Mucosa of gallbladder (tissue), 1 donor: ENCODE measurements at places on chromosomes 4 and X.
A peak's percentile ranks its signal among the peaks of the same experiment; 100 is the strongest.

DNA sequence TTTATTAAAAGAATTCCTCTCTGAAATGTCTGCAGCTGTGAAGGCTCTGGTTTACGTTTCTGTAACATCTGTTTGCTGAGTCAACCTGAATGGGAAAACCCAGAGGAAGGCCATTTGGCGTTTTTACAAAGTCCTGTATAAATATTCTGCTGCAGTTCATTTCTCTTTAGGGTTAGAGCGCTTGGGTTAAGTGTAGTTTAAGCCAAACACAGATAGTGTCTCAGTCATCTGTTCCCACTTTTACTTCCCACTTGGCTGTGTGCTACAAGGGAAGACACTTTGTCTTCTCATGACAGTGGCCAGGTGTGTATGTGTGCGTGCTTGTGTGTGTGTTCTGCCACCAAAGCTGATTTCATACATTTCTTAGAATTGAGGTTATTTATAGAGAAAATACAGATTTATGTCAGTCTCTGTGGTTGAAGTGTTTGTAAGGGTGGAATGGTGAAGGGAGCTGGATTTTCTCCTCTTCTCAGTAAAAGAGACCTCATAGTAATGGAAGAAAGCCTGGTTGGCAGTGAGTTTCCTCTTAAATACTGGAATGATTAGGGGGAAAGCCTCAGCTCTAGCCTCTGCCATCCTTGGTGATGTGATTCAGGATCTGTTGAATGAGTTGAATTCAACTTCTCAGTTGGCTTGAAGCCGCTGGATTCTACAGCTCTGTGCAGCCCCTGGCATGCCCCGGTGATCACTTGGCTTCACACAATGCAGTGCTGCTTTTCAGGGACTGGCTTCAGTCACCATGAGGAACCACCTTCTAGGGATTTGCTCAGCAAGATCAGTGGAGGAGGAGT is 50.6 kb downstream of the JADE1 start:
- DNase-seq = no peak

- no peak for DNase-seq
These were observed 431.5 kb upstream of the BOD1L1 start for GRCh38 chr4:14059006-14059405.

DNA sequence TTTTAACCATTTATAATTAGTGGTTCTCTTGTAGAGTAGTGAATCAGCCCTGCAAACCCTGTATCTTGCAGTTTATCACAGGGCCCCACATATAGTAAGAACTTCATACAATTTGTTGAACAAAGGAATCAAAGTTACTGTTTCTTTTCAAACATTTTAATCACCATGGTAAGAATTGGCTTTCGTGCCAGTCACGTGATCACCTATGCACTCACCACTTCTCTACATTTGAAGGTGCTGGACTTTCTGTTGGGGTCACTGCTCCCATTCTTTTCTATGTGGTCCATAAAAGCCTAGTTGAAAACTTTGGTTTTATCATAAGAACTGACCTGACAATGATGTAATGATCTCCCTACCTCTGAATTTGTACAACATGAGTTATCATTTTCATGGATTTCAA is 426.4 kb upstream of the CPEB2 start:
- no peak for DNase-seq

DNA sequence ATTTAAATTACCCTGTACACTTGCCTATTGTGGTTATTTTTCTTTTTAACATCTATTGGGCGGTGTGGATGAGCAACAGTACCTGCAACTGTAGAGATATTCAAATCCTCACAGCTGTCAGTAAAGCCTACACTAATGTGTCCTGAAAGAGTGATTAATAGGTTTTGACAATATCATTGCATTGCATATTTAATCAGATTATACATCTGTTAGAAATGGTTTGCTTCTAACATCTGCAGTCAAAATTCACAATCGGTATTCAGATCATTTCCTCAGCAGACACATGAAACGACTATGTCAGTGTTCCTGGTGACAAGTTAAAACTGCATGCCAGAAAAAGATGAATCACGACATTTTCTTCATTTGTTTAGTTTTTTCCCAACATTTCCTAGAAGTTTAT is 254.6 kb upstream of the EPHA5 start:
- DNase-seq = no peak

- DNase-seq = no peak
These were observed 54.0 kb downstream of the KLHL8 start for GRCh38 chr4:87166296-87166854.

DNA sequence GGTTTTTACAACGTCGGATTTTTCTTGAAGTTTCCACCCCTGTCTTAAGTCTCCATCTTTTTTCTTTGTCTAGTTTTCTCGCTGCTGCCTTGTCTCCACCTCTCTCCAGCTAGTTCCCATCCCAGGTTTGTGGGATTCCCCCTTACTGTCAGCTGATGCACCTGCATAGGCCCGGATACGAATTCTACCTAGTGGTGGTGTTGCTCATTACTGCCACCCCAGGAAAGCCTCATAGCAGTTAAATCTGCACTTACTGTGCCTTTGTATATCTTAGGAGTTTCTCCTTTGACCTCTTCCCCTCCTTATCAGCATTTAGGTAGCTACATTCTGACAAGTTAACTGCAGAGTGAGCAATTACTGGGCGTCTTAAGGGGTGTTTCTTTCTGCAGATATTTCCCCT is 1693.1 kb upstream of the TENM3 start:
- DNase-seq = no peak

DNA sequence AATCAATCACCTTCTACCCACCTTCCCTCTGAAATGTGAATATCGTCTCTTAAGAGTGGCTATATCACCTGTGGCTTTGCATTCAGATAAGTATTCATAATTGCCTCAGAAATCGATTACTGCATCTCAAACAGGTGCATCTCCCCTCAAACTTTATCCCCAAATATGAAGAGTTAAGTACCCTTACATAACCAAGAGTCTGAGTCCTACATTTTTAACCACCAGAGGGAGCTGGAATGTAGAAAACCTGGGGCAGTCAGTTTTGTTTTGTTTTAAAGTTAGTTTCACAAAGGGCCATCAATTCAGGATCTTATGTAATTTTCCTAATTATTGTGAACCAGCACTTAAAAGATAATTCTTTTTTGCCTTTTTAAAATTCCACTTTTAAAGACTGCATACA is 5.7 kb downstream of the TCEANC start:
- no peak for DNase-seq

GRCh38 chr4:74319470-74319869 is 11.2 kb downstream of the EPGN start:
- no peak for DNase-seq

DNA sequence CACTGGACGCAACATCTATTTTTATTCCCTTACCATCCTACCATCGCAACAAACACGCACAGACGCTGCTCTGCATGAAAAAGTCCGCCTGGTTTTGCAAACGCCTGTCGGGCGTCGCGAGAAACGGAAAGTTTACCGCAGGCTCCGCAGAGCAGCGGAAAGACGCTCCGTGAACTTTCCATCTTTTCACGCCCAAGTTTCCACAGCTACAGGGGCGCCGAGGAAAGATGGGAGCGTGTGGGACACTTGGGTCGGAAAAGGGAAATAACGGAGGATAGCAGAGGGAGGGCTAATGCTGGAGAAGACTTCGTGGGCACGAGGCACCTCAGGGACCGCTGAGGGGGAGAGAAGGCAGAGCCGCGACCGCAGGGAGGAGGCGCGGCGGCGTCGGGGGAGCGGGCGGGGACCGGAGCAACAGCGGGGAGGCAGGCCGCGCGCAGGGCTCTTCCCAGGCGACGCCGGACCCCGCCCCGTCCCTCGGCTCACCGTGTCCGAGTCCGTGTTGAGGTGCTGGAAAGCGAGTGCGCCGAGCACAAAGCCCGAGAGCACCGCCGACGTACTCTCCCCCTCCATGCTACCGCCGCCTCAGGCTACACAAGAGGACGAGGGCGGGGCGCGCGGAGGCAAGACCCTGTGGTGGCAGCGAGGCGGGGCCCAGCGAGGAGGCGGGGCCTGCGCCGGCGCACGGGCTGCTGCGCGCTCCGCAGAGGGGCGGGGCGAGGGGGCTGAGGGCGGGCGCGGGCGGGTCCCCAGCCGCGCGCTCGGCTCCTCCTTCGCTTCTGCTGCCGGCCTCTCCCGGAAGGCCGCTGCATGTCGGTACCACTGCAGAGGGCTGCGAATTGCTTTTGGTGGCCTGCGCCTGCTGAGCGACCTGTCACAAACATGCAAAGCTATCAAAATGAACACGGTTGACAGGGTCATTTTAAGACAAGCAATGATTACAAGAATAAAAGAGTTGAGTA is at the start of gene ABRAXAS1:
Gene ABRAXAS1, minus strand, starts transcription at position 601 of the 962 bp plus-strand sequence. Its CDS starts 28 bp downstream, at position 573.
- DNase-seq = peak; percentile 92

- DNase-seq = no peak
These were observed 87.1 kb upstream of the FAM9C start for GRCh38 chrX:13131396-13132137.

- DNase-seq = no peak
These were observed 34.6 kb upstream of the FGFR3 start for GRCh38 chr4:1758306-1759121.

- no peak for DNase-seq
These were observed 890.0 kb upstream of the FRG1 start for GRCh38 chr4:189050643-189051042.

GRCh38 chr4:174521800-174522182 is 497 bp downstream of the HPGD start:
- peak; percentile 59 for DNase-seq

DNA sequence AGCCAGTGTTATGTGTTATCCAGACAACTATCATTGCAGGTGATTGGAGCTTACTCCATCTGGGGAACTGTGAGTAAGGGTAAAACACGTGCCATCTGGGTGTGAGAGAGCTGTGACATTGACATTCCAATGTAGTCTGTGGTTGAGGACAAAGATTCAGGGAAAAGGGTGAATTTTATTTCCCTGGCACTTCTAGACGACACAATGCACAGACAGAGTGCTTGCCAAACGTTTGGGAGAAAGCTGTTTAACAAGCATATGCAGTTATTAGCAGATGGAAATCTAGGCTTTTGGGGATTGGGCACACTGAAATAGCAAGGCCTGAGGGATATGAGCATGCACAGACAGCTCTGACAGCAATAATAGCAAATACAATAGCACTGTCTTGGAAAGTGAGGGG is 21.3 kb upstream of the CTSO start:
- DNase-seq = no peak

DNA sequence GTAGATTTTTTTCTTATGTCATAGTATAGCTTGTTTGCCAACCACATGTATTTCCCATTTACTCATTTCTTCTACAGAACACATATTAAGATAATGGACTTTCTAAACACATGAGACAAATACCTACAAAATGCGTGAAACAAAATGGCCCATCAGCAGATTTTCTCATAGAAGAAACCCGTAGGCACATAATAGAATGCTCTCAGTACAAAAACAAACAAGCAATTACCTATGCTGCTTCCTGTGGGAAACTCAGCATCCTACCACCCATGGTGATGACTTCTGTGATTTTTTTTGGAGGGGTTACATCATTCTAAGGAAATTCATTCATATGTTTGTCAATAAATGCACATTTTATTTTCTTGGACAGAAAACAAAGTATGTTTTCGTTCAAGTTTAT is 343.6 kb downstream of the SPRY1 start:
- DNase-seq = no peak

- DNase-seq = no peak
These were observed 127.3 kb downstream of the MAD2L1 start for GRCh38 chr4:119939071-119939995.

GRCh38 chr4:7705062-7705461 is 234.6 kb downstream of the AFAP1 start:
- no peak for DNase-seq

- DNase-seq = no peak
These were observed 28.6 kb upstream of the TLR3 start for GRCh38 chr4:186040316-186040715.

DNA sequence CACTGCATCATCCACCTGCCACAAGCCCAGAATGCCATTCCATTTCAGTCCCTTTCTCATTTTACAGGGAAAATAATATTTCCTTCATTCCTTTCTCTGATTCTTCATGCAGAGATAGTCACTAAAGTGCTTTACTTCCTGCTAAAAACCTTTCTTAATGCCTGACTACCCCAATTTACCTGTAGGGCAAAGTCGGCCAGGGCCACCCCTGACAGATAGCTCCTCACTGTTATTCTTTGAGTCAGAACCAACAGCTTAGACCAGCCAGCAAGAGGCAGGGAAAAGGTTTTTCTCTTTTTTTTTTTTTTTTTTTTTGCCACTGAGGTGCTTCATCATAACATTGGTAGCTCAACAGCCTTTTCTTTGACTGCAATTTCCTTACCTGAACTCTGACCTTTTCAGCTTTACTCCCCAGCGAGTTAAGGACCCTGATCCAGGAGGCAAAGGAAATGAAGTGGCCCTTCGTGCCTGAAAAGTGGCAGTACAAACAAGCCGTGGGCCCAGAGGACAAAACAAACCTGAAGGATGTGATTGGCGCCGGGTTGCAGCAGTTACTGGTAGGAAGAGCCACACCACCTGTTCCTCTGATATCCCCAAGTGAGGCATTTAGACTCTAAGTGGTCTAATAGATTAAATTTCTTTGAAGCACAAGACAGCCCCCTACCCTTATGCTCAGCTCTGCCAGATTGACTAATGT is 85.0 kb downstream of the ALPK1 start:
- DNase-seq = no peak

GRCh38 chrX:11970578-11971359 is 167.5 kb upstream of the FRMPD4 start:
- no peak for DNase-seq

GRCh38 chr4:87034527-87034926 is 99.7 kb downstream of the AFF1 start:
- no peak for DNase-seq

GRCh38 chrX:15619053-15619755 is 18.4 kb upstream of the ACE2 start:
- DNase-seq = peak; percentile 38

DNA sequence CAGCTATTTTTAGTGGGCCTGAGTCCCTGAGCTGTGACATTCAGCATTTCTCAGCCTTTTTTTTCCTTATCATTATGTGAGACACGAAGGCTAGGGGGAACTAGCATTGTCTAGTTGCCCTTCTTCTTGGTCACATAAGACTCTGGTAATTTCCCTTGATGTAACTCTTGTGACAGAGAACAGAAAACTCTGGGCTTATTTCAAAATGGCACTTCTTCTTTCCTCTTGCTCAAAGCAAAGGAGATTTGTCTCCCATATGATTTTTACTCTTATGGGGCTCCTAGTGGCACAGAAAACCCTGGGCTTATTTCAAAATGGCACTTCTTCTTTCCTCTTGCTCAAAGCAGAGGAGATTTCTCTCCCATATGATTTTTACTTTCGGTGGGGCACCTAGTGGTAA is 14.7 kb downstream of the ATXN3L start:
- no peak for DNase-seq

DNA sequence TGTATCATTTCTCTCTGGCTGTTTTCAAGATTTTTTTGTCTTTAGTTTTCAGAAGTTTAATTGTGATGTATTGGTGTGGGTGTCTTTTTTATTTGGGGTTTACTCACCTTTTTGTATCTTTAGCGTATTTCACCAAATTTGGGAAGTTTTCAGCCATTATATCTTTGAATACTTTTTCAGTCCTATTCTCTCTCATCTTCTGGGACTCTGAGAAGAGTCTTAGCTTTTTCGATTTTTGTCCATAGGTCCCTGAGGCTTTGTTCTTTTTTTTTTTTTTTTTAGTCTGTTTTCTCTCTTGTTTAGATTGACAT is 23.8 kb downstream of the KDM6A start:
- no peak for DNase-seq

GRCh38 chr4:63620271-63620670 is 789.0 kb downstream of the TECRL start:
- DNase-seq = no peak
